ENCODE measurements at places on chromosomes 3 and 15. TPM values are rescaled to one million over a fixed set of nuclear protein-coding genes. Genes with fewer than 3 reads are reported as not detected.

GRCh38 chr3:14740983-14741382 lies 66.0 kb downstream of the C3orf20 start:
- DNase-seq: no peak
- peaks cover 6% of the 10 kb centered on the region for H3K27me3 ChIP-seq
- H3K27ac ChIP-seq: no peak overlapping the region
- H3K36me3 ChIP-seq: no peaks in the 10 kb centered on the region
- H3K4me1 ChIP-seq: no peaks in the 10 kb centered on the region

GRCh38 chr3:153277029-153277428 lies 115.0 kb downstream of the RAP2B start:
- H3K27ac ChIP-seq: peak overlapping the region; percentile 15
- H3K4me1 ChIP-seq: peaks cover 41% of the 10 kb centered on the region
- no peak overlapping the region for H3K4me3 ChIP-seq
- no peaks in the 10 kb centered on the region for H3K36me3 ChIP-seq
- peak; percentile 60 for DNase-seq
- H3K27me3 ChIP-seq: no peaks in the 10 kb centered on the region

DNA sequence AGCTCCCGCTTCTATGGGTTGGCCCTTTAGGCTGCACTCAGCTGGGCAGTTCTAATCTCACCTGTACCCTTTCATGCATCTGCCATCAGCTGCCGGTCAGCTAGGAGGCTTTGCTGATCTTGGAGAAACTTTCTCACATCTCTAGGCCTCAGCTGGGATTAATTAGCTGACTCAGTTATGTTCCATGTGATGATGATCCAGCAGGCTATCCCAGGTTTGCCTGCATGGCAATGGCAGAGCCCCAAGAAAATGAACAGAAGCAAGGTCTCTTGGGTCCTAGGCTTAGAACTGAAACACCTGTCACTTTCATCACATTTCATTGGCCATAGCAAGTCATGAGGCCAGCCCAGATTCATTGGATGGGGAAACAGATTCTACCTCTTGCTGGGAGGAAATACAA lies 304.6 kb upstream of the TBC1D5 start:
- no peak overlapping the region for H3K4me3 ChIP-seq
- H3K4me1 ChIP-seq: no peaks in the 10 kb centered on the region
- H3K27me3 ChIP-seq: no peaks in the 10 kb centered on the region
- no peaks in the 10 kb centered on the region for H3K36me3 ChIP-seq

DNA sequence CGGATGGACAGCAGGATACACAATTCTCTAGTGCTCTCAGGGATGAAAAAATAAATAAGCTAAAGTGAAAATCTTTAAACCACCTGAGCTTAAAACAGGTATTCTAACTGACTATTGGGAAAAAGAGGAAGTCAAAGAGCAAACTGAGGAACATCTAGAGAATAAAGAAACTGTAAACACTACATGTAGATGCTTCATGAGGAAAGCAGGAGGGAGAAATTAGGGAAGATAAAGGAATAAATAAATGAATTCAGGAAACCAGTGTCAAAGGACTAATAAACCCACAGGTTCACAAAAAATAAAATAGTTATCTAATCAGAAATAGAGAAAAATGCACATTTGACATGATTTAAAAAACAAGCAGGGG lies 525 bp upstream of the MCCC1 start:
- no peak for DNase-seq
- peak overlapping the region; percentile 40 for H3K27ac ChIP-seq
- H3K4me3 ChIP-seq: peak overlapping the region; percentile 91
- peaks cover 9% of the 10 kb centered on the region for H3K4me1 ChIP-seq
- H3K27me3 ChIP-seq: no peaks in the 10 kb centered on the region

GRCh38 chr3:183764847-183765731 lies 60.3 kb downstream of the MAP6D1 start:
- H3K4me1 ChIP-seq: peaks cover 9% of the 10 kb centered on the region
- no peak overlapping the region for H3K4me3 ChIP-seq
- DNase-seq: peak; percentile 75
- peak overlapping the region; percentile 22 for H3K27ac ChIP-seq
- peaks cover 35% of the 10 kb centered on the region for H3K36me3 ChIP-seq
- no peaks in the 10 kb centered on the region for H3K27me3 ChIP-seq

DNA sequence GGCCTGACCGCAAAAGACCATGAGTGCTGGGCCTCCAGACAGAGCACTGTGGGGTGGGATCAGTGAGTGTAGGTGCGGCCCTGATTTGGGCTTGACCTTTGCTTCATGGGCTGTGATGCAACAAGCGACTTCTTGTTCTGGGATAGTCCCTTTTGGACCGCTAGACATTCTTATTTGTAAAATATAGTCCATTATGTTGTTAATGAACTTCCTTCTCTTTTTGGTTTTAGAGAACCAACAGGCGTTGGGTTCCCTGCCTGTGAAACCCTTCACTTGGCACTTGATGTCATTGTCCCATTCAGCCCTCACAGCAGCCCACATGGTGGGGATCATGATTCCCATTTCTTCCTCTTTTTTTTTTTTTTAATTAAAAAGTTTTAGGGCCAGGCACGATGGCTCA lies 15.8 kb upstream of the TRH start:
- no peak overlapping the region for H3K27ac ChIP-seq
- no peaks in the 10 kb centered on the region for H3K36me3 ChIP-seq
- H3K27me3 ChIP-seq: peaks cover 31% of the 10 kb centered on the region
- no peak for DNase-seq
- no peak overlapping the region for H3K4me3 ChIP-seq
- no peaks in the 10 kb centered on the region for H3K4me1 ChIP-seq

PRR20G gene
- not detected for total RNA-seq
